Natural killer cell (primary cell): ENCODE measurements at places on chromosomes 11 and 22. TPM values are rescaled to one million over a fixed set of nuclear protein-coding genes. Genes with fewer than 3 reads are reported as not detected.

The P4HA3 gene
- total RNA-seq = not detected

The ASCL2 gene
- 16.8 TPM for total RNA-seq

The PNPLA5 gene
- total RNA-seq = not detected

DNA sequence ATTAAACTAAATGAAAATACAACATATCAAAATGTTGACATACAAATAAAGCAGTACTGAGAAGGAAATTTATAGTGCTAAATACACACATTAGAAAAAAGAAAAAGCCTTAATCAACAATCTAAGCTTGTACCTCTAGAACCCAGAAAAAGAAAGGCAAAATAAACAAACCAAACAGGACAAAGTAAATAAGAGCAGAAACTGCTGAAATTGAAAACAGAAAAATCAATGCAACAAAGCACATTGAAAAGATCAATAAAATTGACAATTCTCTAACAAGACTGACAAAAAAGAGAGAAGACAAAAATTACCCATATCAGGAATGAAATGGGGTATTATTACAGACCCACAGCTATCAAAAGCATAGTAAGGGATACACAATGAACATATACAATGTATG is 21.0 kb downstream of the DCUN1D5 start:
- no peak for DNase-seq
- no peak overlapping the region for H3K27ac ChIP-seq
- H3K27me3 ChIP-seq = no peaks in the 10 kb centered on the region
- peaks cover 3% of the 10 kb centered on the region for H3K36me3 ChIP-seq

- peaks cover 37% of the 10 kb centered on the region for H3K27me3 ChIP-seq
- H3K4me3 ChIP-seq = no peak overlapping the region
- DNase-seq = no peak
- H3K36me3 ChIP-seq = no peaks in the 10 kb centered on the region
These were observed 4.6 kb downstream of the ADM start for GRCh38 chr11:10309163-10310093.
